Activated naive CD8-positive, alpha-beta T cell treated with anti-CD3 and anti-CD28 coated beads for 36 hours (primary cell): ENCODE measurements at places on chromosomes 2 and 18. TPM values are rescaled to one million over a fixed set of nuclear protein-coding genes. Genes with fewer than 3 reads are reported as not detected.

- no peak for DNase-seq
Measured at GRCh38 chr2:70569559-70569958, 15.9 kb upstream of the TGFA start.

DNA sequence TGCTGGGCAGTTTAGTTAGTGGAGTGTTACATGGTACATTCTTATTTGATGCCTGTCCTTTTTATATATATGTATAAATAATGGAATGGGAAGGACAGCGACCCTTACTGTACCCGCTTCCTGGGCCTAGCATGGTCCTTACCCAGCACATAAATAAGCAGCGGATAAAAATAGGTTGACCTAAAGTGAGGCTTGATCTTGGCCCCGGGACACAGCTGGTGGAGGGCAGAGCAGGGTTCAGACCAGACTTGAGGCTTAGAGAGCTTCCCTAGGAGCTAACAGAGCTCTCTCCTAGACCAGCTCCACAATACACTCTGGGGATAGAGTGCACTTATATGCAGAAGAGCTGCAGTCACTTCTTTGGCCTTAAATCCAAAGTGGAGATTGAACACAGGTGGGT, 46.9 kb upstream of the RPL31 start:
- no peak for DNase-seq

DNA sequence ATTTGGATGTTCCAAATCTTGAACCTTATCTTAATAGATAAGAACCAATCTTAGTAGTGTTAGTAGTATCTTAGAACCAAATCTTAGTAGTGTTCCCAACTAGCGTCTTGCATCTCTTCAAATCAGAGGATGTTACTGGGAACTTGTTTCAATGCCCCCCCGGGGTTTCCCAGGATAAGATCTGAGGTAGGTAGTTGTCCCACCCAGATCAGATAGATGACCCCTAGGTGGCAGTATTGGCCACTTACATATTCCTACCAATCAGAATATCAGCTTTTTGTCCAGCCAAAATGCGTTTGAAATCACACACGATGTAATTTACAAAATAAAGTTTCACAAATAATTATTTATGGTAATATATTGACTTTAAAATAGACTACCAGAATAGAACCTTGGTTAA, 314.8 kb downstream of the MBD2 start:
- no peak for DNase-seq

- DNase-seq = no peak
Measured at GRCh38 chr2:149400997-149401396, 70.6 kb downstream of the LYPD6 start.

DNA sequence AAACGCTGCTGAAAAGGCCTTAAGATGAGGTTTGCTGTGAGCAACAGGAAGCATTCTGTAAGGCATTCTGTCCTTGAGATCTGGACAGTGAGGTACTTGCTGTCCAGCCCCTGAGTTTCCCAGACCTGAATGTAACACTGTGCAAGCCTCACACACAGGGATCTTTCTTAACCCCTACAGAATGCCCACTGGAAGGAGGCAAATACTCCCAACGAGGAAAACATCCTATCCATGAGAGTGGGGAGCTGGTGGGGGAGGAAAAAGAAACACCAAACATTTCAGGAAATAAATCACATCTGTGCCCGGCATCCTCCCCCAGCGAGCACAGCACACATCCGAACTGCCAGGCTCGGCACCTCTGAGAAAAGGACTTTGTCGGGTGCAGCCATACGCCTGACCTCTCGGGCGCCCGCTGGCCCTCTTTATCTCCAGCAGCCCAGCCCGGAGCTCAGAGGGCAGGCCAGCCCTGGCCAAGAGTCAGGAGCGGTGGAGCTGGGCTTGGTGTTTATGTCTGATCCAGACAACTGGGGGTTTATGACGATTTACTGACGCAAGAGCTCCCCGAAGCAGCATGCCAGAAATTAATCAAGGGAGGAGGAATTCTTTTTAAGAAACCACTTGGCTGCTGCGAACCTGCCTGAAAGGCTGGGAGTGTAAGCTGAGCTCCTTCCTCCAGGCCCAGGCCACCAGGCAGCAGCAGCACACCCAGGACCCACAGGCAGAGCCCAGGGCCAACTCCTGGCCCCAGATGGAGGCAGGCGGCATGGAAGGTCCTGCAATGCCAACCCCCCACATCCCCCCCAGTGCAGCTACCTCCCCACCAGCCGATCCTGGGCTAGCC, 72.2 kb downstream of the HDAC4 start:
- no peak for DNase-seq

DNA sequence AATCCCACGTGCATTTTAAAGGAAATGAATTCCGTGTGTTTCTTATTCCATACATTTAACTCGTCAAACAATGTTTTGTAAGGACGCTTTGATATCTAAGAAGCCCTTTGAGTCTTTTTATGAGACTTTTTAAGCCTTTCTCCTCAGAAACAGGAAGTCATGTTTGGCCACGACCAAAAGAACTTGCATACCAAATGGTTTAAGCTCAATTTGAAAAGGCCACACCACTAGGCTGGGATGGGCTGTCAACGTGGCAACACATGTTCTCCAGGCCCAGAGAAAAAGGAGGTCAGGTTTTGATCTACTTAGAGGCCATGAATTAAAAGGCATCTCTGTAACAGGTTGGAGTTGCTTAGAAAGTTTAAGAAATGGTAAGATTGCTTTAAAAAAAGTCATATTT, 441.8 kb downstream of the CMPK2 start:
- DNase-seq = no peak

DNA sequence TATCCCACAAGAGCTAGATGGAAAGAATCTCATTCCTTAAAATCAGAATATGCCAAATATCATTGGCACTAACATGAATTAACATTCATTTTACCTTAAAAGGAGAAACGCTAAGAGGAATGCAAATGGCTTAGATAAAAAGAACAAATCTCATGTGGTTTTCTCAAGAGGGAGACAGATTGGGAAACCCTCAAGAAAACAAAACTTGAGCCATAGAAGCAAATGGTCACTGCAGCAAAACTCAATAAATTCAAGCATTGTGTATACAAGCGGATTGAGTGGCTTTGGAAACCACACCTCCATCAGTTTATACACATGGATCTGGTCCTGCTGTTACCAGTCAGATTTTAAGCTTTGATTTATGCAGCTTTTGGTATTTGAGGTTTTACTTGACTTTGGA, 1331.8 kb upstream of the ZEB2 start:
- no peak for DNase-seq

DNA sequence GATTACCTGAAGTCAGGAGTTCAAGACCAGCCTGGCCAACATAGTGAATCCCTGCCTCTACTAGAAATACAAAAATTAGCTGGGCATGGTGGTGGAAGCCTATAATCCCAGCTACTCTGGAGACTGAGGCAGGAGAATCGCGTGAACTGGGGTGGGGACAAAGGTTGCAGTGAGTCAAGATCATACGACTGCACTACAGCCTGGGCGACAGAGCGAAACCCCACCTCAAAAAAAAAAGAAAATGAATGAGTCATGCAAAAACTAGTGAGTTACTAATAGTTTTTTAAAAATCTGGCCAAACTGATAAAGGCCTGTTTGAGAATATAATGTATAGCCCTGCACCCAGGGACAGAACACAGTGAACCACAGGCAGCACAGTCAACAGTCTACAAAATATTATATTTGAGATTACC, 17.5 kb downstream of the AFG3L2 start:
- no peak for DNase-seq

DNA sequence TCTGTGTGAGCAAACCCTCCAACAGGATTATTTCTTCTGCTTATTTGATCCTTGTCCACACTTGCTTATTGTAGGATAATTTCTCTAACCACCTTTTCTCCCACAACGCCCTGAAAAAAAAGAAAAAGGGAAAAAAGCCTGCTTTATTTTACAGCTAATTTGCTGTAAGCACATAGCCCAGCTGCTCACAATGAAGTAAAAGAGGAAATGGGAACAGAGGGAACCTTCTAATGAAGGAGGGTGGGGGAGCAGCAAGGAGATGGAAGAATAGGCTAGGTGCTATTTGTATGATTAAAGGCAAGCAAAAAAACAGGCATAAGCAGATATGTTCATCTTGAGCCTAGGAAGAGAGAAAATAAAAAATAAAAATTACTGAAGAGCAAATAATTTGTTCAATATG, 331.6 kb downstream of the TXNL1 start:
- no peak for DNase-seq

DNA sequence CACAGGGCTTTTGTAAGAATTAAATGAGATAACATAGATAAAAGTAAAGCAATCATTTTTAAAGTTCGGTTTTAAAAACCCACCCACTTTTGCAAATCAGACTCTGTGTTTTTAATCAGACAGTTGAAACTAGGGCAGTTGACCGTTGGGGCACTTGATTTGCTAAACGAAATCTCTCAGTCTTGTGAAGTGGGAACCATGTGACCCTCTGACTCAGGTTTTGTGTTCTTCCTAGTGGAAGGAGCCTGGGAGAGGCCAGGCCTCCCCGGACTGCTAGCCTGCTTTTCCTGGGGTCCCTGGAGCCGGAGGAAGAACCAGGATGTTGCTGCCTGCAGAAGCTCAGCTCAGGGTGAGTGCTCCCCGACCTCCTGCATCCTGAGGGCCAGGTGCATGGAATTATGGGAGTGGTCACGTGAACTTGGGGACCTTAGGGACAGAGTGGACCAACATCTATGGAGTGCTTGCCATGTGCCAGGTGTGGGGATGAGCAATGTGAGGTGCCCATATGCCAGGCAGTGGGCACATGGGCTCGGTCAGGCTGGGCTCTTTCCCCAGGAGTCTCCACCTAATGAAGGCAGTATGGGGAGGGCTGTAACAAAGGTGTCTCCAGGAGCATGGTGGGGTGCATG, 3.9 kb downstream of the C2orf72 start:
- no peak for DNase-seq

DNA sequence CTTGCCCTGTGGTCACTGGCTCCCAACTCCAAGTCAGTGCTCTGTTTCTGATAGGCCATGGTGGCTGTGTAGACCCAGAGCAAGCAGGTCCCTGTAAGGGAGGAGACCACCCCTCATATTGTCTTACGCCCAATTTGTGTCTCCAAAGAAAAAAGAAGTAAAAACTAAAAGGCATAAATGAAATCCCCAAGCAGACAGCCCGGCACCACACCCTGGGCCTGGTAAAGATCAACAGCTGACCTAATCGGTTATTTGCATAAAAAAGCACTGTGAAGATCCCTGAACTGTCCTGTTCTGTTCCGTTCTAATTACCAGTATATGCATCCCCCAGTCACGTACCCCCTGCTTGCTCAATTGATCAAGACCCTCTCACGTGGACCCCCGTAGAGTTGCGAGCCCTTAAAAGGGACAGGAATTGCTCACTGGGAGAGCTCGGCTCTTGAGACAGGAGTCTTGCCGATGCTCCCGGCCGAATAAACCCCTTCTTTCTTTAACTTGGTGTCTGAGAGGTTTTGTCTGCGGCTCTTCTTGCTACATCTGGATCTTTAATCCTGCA, 364.1 kb upstream of the HS6ST1 start:
- DNase-seq = no peak

Gene DARS1
- 165 TPM for total RNA-seq

Gene STEAP3
- 0.60 TPM for total RNA-seq

Gene AQP12B
- not detected for total RNA-seq

Gene REG3G
- not detected for total RNA-seq
